ENCODE measurements at places on chromosomes 4 and X.
A peak's percentile ranks its signal among the peaks of the same experiment; 100 is the strongest.

- DNase-seq, result no peak
These were observed 77.9 kb downstream of the DCTD start for GRCh38 chr4:182839256-182839655.

GRCh38 chrX:714131-714530 lies 83.5 kb downstream of the SHOX start:
- no peak for DNase-seq

DNA sequence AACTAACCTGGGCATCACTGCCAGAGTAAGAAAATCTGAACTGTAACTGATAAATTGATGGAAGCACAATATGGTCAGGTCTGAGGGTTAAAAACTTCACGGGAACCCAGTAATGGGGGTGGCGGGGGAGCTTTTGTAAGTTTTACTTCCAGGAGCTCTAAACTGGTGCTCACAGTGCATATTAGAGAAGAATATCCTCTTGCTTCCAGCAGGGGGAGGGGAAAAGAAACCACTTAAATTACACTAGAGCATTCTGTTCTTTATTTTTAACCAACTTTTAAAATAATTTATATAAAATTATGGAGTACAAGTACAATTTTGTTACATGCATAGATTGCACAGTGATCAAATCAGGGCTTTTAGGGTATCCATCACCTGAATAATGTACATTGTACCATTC lies 33.7 kb downstream of the WDR17 start:
- DNase-seq, result no peak

DNA sequence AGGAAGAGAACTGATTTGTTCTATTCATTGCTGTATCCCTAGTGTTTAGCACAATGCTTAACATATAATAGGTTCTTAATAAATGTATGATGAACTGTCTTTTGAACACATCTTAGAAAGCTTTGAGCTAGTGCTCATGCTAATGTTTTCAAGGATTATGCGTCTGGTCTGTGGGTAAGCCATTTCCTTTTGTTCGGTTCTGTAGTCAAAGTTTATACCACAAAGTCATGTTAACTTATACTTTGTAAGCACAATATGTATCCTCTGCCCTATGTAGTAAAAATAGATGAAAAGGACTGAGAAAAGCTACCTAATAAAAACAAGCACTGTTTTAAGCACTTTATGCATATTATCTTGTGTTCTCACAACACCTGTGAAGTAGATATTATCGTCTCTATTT lies 301.9 kb downstream of the GLUD2 start:
- no peak for DNase-seq

- DNase-seq, result no peak
These were observed 9.9 kb upstream of the ANAPC4 start for GRCh38 chr4:25367004-25367621.

- no peak for DNase-seq
These were observed 64.3 kb upstream of the WDR17 start for GRCh38 chr4:176001151-176002006.

DNA sequence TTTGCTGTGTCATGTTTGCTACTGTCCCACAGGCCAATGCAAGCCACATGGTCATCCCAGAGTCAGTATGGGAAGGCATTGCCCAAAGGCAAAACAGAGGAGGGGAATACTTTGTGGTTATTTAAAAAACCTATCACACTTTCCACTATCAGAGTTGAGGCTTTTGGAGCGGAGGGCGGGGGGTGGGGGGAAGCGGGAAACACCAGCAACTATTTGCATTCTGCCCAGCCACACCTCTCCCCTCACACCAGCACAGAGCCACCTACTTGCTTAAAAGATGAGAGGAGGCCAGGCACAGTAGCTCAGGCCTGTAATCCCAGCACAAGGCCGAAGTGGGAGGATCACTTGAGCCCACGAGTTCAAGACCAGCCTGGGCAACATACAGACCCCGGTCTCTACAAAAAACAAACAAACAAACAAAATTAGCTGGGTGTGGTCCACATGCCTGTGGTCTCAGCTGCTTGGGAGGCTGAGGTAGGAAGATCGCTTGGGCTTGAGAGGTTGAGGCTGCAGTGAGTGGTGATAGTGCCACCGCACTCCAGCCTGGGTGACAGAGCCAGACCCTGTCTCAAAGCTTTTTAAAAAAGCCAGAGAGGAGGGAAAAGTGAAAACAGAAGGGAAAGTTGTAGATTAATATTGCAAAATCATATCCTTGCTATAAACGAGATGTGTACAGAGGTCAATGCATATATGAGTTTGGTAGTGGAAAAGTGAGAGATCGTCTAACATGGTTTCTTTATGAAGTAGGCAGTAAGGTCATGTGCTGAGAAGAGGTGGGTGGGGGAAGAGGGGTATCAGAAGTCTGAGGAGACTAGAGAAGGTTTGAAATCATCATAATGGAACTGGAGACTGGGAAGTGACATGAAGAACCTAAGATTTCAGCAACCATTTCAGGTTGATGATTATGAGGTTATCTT lies 1.9 kb upstream of the CHST7 start:
- DNase-seq, result peak; percentile 53

GRCh38 chr4:144509088-144510015 lies 136.6 kb upstream of the HHIP start:
- DNase-seq, result no peak

DNA sequence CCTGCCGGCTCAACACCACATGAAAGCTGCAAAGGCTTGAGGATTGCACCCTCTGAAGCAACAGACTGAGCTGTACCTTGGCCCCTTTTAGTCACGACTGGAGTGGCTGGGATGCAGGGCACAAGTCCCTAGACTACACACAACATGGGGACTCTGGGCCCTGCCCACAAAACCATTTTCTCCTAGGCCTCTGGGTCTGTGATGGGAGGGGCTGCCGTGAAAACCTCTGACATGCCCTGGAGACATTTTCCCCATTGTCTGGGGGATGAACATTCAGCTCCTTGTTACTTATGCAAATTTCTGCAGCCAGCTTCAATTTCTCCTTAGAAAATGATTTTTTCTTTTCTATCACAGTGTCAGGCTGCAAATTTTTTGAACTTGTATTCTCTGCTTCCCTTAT lies 123.5 kb upstream of the SMARCAD1 start:
- DNase-seq, result no peak

DNA sequence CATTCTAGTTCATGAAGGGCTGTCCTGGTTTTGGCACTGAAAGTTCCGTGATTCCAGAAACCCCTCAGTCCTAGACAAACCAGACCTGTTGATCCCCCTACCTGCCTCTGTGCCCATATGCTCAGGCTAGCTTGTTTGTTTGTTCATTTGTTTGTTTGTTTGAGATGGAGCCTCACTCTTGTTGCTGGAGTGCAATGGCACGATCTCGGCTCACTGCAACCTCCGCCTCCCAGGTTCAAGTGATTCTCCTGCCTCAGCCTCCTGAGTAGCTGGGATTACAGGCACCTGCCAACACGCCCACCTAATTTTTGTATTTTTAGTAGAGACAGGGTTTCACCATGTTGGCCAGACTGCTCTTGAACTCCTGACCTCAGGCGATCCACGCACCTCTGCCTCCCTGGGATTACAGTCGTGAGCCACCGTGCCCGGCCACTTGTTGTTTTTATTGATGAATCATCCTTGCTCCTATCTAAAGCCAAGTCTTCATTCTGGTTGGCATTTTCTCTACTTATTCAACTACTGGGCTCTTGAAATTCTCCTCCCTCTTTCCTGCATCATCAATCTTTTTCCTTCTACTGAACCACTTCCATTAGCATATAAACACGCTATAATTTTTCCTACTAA lies 86.3 kb upstream of the BMP2K start:
- DNase-seq, result no peak

DNA sequence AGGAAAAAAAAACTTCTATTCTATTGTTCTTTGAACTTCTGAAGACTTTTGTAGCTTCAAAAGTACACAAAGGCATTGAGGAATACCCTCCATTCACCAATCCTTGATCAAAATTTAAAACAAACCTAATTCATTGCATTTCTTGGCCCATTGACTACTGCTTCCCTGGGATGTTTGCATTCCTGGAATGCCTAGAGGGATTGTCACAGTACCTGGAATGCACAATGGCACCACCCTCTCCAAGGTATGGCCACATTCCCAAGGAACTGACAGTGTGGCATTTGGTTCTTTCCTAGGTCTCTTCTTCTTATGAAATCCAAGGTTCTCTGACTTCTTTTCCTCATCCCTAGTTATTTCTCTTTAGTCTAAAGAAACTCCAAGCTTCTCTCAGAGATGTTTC lies 600.7 kb downstream of the CCSER1 start:
- no peak for DNase-seq

GRCh38 chrX:123740006-123740405 lies 7.2 kb upstream of the THOC2 start:
- DNase-seq, result no peak

DNA sequence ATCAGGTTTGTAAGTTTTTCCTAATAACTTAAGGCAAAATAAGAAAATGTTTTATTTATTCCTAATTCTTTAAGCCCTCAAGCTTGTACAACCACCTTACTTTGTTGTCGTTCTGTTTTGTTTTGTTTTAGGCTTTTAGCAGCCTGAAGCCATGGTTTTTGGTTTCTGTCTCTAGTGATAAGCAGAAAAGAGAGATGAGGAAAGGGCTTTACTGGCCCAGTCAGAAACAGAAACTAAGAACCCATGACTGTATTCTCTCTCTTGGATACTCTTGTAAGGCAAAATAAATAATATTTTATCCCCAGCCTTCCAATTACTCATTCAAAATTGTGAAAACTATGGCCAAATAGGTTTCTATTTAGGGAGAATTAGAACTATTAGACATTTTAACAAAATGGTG lies 29.4 kb downstream of the TBC1D19 start:
- DNase-seq, result no peak

DNA sequence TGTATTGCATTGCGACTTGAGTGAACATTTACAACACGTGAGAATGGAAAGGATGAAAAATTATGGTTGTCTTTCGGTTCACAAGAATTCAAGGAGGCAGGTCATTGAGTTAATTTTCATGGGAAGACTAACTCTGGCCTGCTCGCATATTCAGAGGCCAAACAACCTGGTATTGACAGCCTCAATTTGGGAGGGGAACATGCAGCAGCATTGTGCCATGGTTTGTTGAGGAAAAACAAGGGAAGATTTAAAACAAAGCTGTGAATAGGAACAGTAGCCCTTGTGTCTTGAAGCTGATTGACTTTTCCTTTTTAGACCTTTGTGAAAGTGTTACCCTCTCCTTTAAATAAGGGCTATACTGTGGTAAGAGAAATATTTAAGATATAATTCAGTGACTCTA lies 31.9 kb downstream of the FAT4 start:
- no peak for DNase-seq

GRCh38 chr4:101158134-101158482 lies 189.2 kb downstream of the PPP3CA start:
- no peak for DNase-seq

- no peak for DNase-seq
These were observed 396.4 kb upstream of the TRAM1L1 start for GRCh38 chr4:117481742-117482141.

DNA sequence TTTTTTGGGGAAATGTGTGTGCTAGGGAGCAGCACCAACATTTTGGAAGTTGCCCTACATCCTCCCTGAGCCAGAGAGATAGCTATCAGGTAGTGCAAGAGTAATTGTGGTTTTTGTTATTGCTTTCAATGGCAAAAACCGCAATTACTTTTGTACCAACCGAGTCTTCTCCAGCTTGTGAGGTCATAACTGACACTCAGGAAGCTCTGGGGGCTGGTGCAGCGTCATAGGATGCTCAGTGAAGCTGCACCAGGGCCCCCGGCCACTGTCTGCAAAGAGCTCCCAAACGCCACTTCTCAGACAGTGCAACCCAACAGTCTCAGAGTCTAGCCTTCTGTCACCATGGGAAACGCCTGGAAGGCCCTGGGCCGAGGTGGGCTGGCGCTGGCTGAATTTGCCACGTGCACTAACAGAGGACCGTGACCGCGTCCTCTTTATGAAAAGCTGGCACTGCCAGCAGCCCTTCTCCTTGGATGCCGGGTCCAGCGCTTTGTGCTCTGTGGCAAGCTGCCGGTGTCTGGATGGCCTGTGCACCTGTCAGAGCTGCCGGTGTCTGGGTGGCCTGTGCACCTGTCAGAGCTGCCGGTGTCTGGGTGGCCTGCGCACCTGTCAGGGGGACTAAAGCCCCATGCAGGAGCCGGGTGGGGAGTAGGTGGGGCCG lies 19.4 kb downstream of the SH3TC1 start:
- DNase-seq, result no peak

GRCh38 chrX:11611965-11612364 lies 53.8 kb downstream of the ARHGAP6 start:
- no peak for DNase-seq

DNA sequence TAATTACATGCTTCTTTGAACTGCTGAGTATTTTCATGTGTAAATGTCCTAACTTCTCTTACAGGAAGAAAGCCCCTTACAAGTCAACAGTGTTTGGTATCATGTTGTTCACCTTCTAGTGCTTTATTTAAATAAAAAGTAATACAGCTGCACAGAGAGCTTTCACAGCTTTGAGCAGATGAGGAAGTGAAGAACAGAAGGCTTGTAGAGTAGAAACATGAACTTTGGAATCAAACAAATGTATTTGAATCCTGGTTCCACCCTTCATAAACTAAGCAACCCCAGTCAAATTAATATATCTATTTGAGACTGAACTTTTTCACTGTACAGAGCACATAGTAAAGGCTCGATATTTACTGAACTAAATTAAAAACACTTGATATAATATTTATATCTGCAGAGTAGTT lies 120.5 kb downstream of the CAMK2D start:
- no peak for DNase-seq

GRCh38 chr4:97828646-97829045 lies 314.6 kb downstream of the STPG2 start:
- no peak for DNase-seq

DNA sequence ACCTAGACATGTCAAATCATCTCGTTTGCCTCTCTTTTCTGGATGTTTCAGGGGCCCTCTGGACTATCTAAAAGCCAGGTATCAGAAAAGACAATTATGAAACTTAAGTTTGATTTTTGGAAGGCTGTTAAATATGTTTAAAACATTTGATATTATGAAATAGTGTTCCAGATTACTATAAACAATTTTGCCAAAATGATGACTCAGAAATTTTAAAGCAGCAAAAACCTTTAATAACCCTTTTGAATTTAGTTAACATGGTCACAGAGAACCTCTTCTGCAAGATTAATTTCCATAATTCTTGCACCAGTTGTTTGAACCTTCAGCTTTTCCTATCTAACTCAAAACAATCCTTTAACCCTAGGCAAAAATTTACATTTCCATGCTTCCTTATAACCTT lies 18.8 kb upstream of the FAM47E start:
- DNase-seq, result no peak

DNA sequence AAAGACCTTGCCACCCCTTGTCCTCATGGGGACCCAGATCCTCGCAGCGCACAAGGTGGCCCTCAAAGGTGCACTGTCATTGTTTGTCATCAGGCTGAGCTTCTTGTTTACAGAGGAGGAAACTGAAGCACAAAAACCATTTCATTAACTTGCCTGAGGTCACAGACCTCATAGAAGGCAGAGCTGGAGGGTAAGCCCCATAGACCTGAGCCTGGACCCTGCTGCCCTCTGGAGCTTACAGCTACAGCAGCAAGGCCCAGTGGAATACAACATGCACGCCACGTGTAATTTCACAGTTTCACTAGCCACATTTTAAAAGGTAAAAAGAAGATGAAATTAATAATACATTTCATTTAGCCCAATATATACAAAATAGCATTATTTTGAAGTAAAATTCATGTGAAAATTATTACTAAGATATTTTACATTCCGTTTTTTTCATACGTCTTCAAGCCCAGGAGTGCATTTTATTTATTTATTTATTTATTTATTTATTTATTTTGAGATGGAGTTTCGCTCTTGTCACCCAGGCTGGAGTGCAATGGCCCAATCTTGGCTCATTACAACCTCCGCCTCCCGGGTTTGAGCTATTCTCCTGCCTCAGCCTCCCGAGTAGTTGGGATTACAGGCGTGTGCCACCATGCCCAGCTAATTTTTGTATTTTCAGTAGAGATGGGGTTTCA lies 8.8 kb downstream of the JAKMIP1 start:
- DNase-seq, result no peak

GRCh38 chr4:177322266-177322665 lies 12.6 kb downstream of the NEIL3 start:
- DNase-seq, result no peak
